ENCODE measurements at places on chromosomes 16 and 17. TPM values are rescaled to one million over a fixed set of nuclear protein-coding genes. Genes with fewer than 3 reads are reported as not detected.

The HS3ST4 gene
- polyA plus RNA-seq, result not detected

The CCL15 gene
- polyA plus RNA-seq, result not detected

The TNFRSF17 gene
- 0.13 TPM for polyA plus RNA-seq

The SP6 gene
- polyA plus RNA-seq, result 3.0 TPM

The ATP6V0A1 gene
- polyA plus RNA-seq, result 41.9 TPM

The KRTAP3-2 gene
- polyA plus RNA-seq, result not detected

The ACSM2A gene
- polyA plus RNA-seq, result not detected

The TBC1D26 gene
- polyA plus RNA-seq, result not detected

The DCUN1D3 gene
- 10.0 TPM for polyA plus RNA-seq

The SPG7 gene
- 45.2 TPM for polyA plus RNA-seq

The MYO15B gene
- 0.35 TPM for polyA plus RNA-seq
